ENCODE measurements at places on chromosomes 12 and 14.

DNA sequence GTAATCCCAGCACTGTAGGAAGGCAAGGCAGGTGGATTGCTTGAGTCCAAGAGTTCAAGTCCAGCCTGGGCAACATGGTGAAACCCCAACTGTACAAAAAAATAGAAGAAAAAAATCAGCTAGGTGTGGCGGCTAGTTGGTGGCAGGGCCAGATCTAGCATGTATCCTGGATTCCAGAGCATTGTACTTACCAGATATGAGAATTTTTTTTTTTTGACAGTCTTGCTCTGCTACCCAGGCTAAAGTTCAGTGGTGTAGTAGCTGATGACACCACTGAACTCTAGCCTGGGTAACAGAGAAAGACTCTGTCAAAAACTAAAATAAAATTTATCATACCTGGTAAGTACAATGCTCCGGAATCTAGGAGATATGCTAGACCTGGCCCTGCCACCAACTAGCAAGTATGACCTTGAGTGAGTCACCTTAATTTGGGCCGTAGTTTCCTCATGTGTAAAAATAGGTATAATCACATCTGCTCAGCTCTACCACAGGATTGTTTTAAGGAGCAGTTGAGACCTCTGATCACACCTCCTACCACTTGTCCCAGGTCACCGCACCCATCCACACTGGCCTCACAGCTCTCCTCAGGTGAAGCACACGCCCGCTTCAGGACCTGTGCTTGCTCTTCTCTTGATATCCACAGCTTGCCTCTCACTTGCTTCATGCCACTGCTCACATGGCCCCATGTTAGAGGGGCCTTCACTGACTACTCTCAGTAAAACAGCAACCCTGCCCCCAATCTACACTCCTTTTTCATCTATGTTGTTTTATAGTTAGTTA lies 140.2 kb downstream of the STXBP6 start:
- no peak for DNase-seq

DNA sequence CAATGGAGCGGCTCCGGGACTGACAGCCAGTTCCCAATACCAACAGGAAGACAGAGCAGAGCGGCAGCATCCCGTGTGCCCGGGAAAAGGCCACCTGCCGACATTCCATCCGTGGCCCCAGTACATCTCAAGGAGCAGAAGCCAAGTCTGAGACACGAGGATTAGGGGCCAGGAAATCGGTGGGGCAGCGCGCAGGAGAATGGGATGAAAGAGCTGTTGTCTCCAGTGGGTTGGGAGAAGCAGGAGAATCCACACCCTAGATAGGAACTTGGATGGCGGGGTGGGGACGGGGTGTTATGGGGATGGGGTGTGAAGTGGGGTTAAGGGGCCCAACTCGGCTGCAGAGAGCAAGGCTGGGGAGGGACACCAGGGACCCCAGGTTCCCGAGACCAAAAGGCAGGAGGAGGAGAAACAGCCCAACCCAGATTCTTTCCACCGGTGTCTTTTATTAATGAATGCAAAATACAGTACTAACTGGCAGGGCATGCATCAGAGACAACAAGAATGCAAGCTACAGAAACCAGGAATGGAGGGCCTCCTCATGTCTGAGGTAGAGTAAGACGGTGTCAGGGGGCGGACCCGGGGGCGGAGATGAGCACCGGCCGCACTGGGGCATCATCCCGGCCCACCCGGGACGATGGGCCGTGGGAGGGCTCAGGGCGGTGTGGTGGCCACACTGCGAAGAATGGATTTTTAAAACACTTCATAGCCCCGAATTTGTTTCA lies 50.3 kb downstream of the BEGAIN start:
- no peak for DNase-seq

- DNase-seq, result peak; percentile 58
These were observed 818 bp upstream of the SUOX start for GRCh38 chr12:55996201-55996714.

DNA sequence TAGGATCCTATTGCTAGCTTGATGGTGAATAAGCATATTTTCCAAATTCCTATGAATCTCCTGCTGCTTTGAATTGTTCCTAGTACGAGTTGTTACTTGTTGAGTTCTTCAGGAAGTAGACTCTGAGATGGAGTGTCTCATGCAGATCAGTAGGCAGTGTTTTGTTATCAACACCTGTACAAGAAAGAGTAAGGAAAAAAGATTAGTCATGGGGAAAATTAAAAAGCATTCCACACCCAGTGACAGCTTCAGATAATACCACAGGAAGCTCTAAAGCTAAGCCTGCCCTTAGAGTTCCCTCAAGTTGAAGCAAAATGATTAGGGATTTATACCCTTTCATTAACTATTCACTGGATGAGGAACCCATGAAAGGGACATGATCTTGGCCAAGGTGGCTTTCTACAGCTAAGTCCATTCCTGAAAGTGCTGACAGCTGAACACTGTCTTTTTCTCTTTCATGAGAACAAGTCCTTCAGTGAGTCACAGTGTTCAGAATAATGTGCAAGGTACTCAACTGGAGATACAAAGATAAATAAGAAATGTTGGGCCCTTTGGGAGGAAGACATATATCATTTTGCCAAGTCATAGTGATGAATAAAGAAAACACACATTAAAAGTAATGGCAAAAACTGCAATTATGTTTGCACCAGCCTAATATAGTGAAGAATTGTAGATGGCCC lies 49.1 kb downstream of the CCER1 start:
- DNase-seq, result peak; percentile 66

DNA sequence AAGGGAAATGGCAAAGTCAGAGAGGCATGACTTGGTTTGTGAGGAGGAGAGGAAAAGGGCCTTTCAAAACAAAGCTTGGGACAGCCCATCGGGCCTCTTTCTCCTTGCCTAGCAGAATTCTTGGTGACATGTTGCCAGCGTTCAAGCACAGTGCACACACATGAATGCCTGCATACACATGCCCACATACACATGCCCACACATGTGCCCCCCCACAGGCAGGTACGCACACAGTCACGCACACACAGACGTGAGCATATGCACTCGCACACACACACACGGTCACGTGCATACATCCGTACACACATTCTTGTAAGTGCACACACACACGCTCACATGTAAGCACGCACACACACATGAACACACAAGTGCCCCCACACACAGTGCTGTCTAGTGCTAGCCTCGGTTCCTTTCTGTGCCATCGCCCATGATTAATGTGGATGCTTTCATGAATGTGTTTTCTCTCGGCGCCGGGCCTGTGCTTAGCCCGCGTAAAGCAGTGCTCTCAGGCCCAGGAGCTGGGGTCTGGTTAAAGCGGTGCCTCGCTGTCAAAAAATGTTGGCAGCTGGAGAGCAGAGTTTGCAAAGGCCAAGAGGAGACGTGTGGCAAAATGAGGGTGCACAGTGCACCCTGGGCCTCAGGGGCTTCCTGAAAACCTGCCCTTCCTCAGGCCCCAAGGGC lies 328.8 kb upstream of the DIO3 start:
- no peak for DNase-seq

DNA sequence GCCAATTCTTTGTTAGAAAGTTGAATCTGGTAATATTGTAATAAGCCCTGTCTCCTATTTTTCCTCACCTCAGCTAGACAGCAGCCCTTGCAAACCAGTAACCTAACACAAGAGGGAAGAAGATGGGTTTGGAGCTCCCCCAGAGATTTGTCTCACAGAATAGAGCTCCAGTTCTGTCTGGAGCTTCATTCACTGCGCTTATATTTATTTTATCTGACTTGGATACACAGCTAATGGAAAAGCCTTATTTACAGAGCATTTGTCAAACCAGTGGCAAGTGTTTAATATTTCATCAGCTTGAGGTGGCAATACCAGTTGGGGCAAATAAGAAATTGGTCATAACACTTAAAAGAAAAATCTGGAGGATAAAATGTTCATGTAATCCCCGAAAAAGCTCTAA lies 1094.0 kb downstream of the FSCB start:
- no peak for DNase-seq

- no peak for DNase-seq
These were observed 21.9 kb downstream of the OR6J1 start for GRCh38 chr14:22622255-22622654.

DNA sequence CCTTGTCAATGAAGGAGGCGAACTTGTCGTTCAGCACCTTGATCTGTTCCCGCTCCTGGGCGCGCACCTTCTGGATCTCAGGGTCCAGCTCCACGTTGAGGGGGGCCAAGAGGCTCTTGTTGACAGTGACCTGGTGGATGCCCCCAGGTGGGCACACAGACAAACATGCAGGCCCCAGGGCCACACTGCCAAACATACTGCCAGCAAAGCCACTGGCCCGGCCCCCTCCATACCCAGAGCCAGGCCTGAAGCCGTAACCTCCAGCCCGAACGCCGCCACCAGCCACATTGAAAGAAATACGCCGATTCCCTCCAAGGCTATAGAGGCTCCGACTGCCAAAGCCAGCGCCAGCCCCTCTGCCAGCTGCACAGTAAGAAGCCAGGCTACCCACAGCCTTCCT lies 337 bp downstream of the KRT74 start:
- DNase-seq, result no peak

- DNase-seq, result peak; percentile 15
These were observed 11.2 kb downstream of the CEP170B start for GRCh38 chr14:104876251-104876699.

All from A172 (cell line).